ENCODE measurements at places on chromosomes 16 and 17.
A peak's percentile ranks its signal among the peaks of the same experiment; 100 is the strongest.

DNA sequence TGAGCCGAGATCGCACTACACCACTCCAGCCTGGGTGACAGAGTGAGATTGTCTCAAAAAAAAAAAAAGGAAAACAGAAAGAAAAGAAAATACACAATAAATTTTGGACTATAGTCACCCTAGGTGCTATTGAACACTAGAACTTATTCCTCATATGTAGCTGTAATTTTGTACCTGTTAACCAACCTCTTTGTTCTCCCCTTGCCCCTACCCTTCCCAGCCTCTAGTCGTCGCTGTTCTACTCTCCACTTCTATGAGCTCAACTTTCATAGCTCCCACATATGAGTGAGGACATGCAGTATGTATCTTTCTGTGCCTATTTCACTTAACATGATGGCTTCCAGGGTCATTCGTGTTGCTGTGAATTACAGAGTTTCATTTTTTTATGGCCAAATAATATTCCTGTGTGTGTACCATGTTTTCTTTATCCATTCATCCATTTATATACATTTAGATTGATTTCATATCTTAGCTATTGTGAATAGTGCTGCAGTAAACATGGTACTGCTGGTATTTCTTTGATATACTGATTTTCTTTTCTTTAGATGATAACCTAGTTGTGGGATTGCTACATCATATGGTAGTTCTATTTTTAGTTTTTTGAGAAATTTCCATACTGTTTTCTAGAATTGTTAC is 28.3 kb downstream of the VPS35L start:
- peak; percentile 18 for DNase-seq

GRCh38 chr17:34390649-34391048 is 27.6 kb upstream of the CCL1 start:
- DNase-seq: no peak

DNA sequence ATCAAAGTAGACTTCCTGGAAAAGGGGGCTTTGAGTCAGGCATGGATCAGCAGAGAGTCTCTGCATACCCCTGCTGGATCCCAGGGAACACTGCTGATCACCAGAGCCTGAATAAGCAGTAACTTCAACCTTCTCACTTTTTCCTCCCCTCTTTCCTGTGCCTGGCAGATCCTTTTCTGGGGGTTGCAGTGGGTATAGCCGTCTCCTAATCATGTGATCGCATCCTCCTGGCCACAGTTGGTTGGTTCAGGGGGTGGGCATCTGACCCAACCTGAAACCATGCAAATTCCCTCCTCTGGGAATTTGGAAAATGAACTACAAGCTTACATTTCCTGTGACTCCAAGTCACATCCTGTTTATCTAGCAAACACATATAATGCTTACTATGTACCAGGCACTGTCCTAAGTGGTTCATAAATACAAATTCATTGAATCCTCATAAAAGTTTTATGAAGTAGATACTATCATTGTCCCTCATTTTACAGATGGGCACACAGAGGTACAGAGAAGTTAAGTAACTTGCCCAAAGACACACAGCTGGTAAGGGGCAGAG is 120.3 kb downstream of the AXIN2 start:
- DNase-seq: no peak

GRCh38 chr17:37065486-37066321 is 117.0 kb downstream of the AATF start:
- DNase-seq: no peak

DNA sequence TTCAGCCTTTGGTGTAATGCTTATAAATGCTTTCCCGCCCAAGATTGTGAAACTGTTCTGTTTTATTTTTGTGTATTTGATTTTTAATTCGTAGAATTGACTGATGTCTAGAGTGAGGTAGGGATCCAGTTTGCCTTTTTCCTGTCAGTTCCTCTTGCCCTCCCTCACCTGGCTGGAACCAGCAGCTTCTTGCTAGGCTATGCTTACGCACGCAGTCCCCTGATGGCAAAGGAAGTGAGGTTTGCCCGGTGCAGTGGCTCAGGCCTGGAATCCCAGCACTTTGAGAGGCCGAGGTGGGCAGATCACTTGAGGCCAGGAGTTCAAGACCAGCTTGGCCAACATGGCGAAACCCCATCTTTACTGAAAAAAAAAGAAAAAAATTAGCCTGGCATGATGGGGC is 51.9 kb downstream of the RAB11FIP4 start:
- no peak for DNase-seq

DNA sequence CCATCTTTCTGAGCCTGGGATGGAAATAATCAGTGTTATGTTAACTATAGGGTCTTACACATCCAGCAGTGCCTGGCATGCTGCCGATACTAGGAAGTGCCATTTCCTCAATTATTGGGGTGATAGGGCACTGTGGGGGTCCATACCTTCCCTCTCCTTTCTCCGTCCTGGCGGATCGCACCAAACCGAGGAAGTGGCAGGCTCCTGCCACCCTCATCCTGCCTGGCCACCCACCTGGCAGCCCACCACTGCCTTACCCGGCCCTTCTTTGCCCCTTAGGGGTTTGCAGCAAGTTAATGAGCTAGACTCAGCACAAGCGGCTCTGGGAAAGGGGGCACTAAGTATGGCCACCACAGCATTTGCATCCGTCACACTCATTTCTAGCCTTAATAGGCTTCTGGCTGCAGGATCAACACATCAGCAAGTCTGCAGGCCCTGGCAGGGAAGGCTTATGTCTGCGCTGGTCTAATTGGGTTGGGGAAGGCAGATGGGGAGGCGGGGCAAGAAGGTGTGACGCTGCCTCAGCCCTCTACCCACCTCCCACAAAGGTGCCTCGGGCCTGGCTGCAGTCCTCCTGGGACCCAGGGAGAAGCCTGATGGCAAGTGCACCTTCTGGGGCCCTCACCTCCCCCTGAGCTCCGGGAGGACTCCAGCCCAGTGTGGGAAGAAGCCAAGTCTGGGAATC is 28.6 kb downstream of the DCAKD start:
- DNase-seq: no peak

DNA sequence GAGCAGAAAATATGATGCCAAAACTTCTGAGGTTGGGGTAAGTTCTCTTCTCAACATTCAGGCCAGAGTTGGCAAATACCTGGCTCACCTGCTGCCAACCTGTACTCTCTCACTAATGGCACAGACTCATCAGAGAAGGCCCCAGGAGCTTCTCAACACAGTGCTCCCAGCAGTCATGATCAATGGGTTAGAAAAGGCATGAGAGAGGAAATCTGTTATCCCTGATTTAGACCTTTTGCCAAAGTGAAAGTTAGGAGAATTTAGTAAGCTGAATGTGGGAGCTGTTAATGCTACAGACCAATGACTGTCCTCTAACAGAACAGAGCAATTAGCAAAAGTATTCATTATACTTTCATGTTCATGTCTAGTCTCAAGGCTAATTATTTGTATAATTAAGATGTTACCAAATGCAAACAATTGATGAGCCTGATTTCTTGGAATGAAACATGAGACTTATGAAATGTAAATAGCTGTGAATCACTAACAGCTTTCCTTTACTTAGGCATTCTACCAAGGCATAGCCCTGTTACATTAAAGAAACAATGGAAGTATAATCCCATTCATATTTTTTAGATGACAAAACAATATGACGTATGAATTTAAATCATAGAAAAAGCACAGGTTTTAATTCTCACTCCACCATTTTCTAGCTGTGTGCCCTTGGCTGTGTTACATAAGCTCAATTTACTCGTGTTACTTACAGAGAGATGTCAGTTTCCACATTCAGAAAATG is 68.7 kb upstream of the MARCHF10 start:
- DNase-seq: no peak

DNA sequence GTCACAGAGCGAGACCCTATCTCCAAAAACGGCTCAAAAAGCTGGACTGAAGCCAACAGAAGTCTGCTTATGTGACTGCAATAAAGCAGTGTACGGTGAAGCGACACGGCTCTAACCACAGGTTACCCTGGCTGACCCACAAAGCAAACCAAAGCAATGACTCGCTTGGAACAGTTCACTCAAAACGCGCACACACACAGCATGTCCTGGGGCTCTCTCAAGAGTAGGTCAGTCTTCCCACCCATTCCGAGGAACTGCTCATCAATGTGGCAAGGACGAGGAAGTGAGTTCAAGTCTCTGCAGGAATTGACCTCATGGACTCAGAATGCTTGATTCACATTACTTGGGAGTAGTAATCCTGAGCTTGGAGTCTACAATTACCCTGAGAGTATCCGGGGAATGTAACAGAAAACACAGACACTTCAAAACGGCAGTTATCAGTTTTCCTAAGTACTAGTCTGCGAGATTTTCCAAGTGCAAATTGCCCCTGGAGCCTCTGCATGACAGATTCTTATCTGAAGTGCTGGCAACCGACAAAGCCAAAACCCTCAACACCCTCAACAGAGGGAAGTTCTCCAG is 25.4 kb downstream of the PELP1 start:
- no peak for DNase-seq

DNA sequence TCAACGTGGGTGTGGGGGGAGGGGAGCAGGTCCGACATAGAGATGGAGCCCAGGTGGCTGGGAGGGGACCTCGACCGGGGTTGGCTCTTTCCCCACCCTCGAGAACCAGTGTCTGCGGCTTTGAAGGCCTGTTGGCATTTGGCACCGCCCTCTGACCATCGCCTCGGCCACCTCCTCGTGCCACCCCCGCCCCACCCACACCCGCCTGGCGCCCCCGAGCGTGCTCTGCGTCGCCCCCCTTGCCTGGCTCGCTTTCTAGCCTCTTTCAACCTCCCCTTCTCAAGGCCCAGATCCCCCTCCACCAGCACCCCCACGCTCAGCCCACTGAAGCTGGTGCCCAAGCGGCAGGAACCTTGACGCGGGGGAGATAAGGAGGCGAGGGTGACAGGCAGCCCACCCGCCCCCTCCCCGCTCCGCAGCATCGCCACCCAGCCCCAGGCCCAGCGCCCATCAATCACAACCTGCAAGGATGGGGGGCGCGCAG is 619 bp downstream of the CACNB1 start:
- DNase-seq: peak; percentile 10

- no peak for DNase-seq
Measured at GRCh38 chr16:68472581-68472980, 24.3 kb upstream of the SMPD3 start.

GRCh38 chr17:5361426-5361825 is 58.0 kb downstream of the NUP88 start:
- DNase-seq: no peak

DNA sequence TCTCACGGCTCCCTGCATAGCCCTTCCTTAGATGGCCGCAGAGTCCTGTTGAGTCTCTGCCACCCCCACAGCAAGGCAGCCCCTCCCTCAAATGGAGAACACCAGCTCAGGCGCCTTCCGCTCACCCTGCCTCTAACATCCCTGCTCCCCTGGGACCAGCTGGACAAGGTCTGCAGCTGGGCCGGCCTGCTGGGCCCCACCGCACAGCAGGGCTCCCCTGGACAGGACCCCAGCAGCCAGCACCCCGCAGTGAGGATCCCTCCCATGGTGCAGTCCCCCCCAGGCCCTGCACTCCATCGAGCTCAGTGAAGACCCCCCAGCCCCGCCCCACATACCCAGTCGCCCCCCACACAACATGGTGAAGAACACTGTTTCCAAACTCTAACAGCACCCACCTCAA is 10.2 kb downstream of the ATP2A3 start:
- DNase-seq: no peak

GRCh38 chr17:68513932-68514331 is 1.7 kb downstream of the PRKAR1A start:
- DNase-seq: no peak

GRCh38 chr16:9437115-9437514 is 345.7 kb downstream of the HAPSTR1 start:
- DNase-seq: no peak

GRCh38 chr17:47973541-47973940 is 2.6 kb downstream of the CDK5RAP3 start:
- no peak for DNase-seq

GRCh38 chr17:80034791-80035686 is 633 bp downstream of the TBC1D16 start:
- DNase-seq: no peak

GRCh38 chr17:57873261-57874057 is 23.6 kb upstream of the MRPS23 start:
- DNase-seq: no peak

- DNase-seq: no peak
Measured at GRCh38 chr17:80845863-80846671, 145.6 kb upstream of the CHMP6 start.

DNA sequence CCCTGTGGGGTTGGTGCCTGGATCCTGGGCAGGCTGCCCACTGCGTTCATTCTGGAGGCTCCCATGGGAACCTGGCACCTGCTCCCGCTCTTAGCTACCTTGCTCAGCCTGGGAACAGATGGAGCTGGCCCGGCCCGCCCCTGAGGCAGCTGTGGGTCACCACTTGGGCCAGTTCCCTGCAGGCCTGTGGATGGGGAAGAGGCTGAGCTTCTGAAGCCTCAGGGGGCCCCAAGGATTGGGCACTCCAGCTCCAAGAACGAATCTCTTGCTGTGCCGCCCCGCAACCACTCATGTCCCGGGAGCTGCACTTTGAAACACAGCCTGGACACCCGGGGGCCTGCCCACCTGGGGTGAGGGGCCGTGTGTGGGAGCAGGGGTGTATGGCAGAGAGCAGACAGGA is 37.7 kb downstream of the BAHCC1 start:
- DNase-seq: peak; percentile 95

GRCh38 chr16:81195885-81196534 is 42.5 kb upstream of the BCO1 start:
- no peak for DNase-seq

- no peak for DNase-seq
Measured at GRCh38 chr17:49078248-49078647, 54.3 kb upstream of the B4GALNT2 start.

- no peak for DNase-seq
Measured at GRCh38 chr17:36510636-36511035, 24.0 kb downstream of the MYO19 start.

GRCh38 chr17:76363107-76363842 is 9.6 kb upstream of the PRPSAP1 start:
- DNase-seq: no peak

DNA sequence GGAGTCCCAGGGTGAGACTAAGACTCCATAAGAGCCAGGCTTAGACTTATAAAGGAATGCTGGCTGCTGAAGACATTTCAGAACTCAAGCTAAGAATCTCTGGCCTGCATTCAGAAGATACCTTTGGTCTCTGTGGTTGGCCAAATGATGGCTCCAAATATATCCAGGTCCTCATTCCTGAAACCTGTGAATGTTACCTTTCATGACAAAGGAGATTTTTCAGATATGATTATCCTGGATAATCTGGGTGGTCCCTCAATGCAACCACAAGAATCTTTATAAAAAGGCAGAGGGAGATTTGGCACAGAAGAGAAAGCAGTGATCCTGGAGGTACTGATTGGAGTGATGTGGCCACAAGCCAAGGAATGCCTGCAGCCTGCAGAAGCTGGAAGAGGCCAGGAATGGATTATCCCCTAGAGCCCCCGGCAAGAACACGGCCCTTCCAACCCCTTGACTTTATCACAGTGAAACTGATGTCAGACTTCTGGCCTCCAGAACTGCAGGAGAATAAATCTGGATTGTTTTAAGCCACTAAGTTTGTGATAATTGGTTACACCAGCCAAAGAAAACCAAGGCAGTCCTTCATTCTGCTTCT is 253.3 kb downstream of the SLC39A11 start:
- DNase-seq: no peak

GRCh38 chr17:36193216-36193775 is 3.3 kb downstream of the CCL3L1 start:
- no peak for DNase-seq

- DNase-seq: no peak
Measured at GRCh38 chr17:60905709-60906108, 228.1 kb downstream of the BCAS3 start.

- peak; percentile 9 for DNase-seq
Measured at GRCh38 chr17:80145076-80146075, 1.6 kb downstream of the EIF4A3 start.

Measured in NCI-H1092 treated with DMSO at 0.1 percent for 48 hours (cell line).